T-cell (primary cell): ENCODE measurements at places on chromosomes 7 and 10. TPM values are rescaled to one million over a fixed set of nuclear protein-coding genes. Genes with fewer than 3 reads are reported as not detected.
A peak's percentile ranks its signal among the peaks of the same experiment; 100 is the strongest.

- H3K4me1 ChIP-seq, result no peaks in the 10 kb centered on the region
- H3K4me3 ChIP-seq, result no peak overlapping the region
- no peaks in the 10 kb centered on the region for H3K36me3 ChIP-seq
- no peak overlapping the region for H3K27ac ChIP-seq
- H3K27me3 ChIP-seq, result no peaks in the 10 kb centered on the region
These were observed 906.7 kb downstream of the GRID1 start for GRCh38 chr10:85459906-85460305.

DNA sequence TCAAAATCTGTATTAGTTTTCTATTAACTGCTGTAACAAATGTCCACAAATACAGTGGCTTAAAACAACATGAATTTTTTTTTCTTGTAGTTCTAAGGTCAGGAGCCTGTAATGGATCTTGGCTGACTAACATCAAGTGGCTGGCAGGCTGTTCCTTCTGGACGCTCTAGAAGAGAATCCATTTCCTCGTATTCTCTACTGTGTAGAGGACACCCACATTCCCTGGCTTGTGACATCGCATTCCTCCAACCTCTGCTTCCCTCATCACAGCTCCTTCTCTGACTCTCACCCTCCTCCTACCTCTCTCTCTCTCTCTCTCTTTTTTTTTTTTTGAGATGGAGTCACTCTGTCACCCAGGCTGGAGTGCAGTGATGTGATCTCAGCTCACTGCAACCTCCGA, 4.8 kb upstream of the CALHM1 start:
- H3K4me1 ChIP-seq, result peaks cover 16% of the 10 kb centered on the region
- H3K27me3 ChIP-seq, result no peaks in the 10 kb centered on the region
- no peaks in the 10 kb centered on the region for H3K36me3 ChIP-seq
- no peak overlapping the region for H3K4me3 ChIP-seq

Gene SLC26A5
- not detected for total RNA-seq

DNA sequence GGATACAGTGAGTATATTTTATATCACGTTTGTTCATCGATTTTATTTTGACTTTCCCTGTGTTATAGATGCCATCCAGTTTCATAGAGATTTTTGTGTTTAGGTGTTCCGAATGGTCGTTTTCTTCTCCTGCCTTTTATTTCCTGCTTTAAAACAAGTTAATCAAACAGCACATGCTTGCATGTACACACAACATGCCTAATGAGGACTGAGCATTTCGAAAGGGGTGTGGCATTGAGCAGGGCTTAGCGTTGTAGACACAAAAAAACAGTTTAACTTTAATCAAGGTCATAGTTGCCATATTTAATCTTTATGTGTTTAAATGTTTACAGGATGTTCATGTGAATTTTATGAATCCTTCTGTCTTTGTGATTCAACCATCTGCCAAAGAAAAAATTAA, 430.5 kb upstream of the GALNT17 start:
- H3K4me1 ChIP-seq, result peaks cover 9% of the 10 kb centered on the region
- H3K27ac ChIP-seq, result no peak overlapping the region
- H3K27me3 ChIP-seq, result no peaks in the 10 kb centered on the region
- H3K4me3 ChIP-seq, result no peak overlapping the region
- H3K36me3 ChIP-seq, result peaks cover 4% of the 10 kb centered on the region

DNA sequence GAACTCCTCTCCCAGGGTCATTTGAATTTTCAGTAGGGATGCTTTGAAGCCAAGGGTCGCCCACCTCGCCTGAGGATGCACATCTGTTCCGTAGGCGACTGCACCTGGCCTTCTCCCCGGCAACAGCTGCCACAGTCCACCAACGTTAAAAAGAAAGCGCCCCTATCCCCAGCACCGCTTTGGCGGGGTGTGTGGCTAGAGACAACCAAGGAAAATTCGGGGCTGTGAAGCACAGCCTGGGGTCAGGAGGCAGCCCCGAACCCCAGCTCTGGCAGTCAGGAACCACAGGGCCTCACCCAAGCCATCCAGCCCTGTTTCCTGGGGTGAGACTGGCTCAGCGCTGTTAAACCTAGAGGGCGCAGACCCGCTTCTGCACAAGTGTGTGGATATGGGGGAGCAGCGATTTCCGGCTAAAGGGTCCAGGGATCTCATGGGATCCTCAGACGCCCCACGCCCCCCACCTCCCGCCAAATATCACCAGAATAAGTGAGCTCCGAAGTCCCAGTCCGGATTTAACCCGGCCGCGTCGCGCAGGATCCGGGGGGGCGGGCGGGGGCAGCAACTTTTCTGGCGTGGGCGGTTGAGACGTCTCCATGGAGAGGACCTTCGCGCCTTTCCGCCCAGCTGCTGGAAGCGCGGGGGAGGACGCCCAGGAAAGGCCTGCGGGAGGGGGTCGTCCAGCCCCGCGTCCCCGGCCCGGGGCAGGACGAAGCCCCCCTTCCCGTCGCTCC, 822 bp downstream of the ZC3HAV1L start:
- no peaks in the 10 kb centered on the region for H3K4me1 ChIP-seq
- peaks cover 8% of the 10 kb centered on the region for H3K27me3 ChIP-seq
- no peak overlapping the region for H3K27ac ChIP-seq
- no peaks in the 10 kb centered on the region for H3K36me3 ChIP-seq
- H3K4me3 ChIP-seq, result peak overlapping the region; percentile 70
- DNase-seq, result no peak
